Hepatocyte (in vitro differentiated cells): ENCODE measurements at places on chromosomes 7 and 10. TPM values are rescaled to one million over a fixed set of nuclear protein-coding genes. Genes with fewer than 3 reads are reported as not detected.

Gene SEMA3D
- polyA plus RNA-seq = 15.1 and 18.7 TPM in 2 replicates

Gene VGF
- 0.19 and 0.80 TPM in 2 replicates for polyA plus RNA-seq

Gene PNLIPRP1
- 0.39 TPM in 1 of 2 replicates, not detected in the other for polyA plus RNA-seq

Gene CAMK2B
- polyA plus RNA-seq = 1.7 TPM in 1 of 2 replicates, not detected in the other

Gene TRIL
- 1.2 and 2.5 TPM in 2 replicates for polyA plus RNA-seq

Gene LAMB1
- 284 and 329 TPM in 2 replicates for polyA plus RNA-seq

Gene PRLHR
- not detected in 2 replicates for polyA plus RNA-seq

Gene PIK3AP1
- 2.5 and 4.7 TPM in 2 replicates for polyA plus RNA-seq

Gene FFAR4
- polyA plus RNA-seq = 0.04 and 0.53 TPM in 2 replicates

Gene OPN4
- not detected in 2 replicates for polyA plus RNA-seq
